Ascending aorta (tissue), 2 donors: ENCODE measurements at places on chromosomes 5 and 9. TPM values are rescaled to one million over a fixed set of nuclear protein-coding genes. Genes with fewer than 3 reads are reported as not detected.

GRCh38 chr9:17839776-17840175 is 260.9 kb downstream of the SH3GL2 start:
- DNase-seq, result no peak

The SMARCA2 gene
- total RNA-seq, result 160 TPM

GRCh38 chr9:100465761-100466160 is 7.2 kb upstream of the TMEFF1 start:
- no peak for DNase-seq

The IGFBPL1 gene
- total RNA-seq, result 4.8 TPM

DNA sequence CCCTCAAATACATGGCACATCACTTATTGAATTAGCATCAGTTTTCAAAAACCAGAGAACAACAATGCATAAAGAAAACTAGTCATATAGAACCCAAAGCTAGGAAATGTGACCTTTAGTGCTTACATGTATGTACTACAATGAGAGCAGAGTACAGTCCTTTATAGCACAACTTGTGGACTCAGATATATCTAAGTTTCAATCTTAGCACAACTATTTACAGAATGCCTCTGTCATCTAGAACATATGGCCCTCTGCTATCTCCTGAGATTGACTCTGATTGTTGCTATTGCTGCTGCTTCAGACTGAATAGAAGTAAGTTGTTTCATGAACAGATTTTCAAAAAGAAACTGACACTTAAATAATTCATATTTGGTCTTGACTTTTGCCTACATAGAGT is 1536.2 kb downstream of the EFNA5 start:
- no peak for DNase-seq

The PCDHB16 gene
- 18.3 TPM for total RNA-seq

The SH3RF2 gene
- 50.6 TPM for total RNA-seq

The ECM2 gene
- total RNA-seq, result 20.1 TPM

GRCh38 chr5:133967124-133967523 is 1.3 kb downstream of the C5orf15 start:
- no peak for DNase-seq

The SLC6A7 gene
- total RNA-seq, result not detected

The OR5C1 gene
- not detected for total RNA-seq

DNA sequence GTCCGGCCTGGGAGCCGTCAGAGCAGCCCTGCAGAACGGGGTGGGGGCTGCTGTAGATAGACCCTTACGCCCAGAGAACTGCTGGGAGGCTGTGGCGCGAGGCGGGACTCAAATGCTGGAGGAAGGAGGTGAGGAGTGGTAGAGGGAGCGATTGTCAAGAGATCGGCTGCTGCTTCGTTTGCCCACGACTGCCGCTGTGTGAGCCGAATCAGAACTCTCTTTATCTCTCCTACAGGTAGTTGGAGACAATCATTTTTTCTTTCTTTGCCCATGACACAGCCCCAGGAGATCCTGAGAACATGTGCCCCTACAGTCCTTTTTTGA is 456 bp downstream of the ZNF79 start:
- no peak for DNase-seq

DNA sequence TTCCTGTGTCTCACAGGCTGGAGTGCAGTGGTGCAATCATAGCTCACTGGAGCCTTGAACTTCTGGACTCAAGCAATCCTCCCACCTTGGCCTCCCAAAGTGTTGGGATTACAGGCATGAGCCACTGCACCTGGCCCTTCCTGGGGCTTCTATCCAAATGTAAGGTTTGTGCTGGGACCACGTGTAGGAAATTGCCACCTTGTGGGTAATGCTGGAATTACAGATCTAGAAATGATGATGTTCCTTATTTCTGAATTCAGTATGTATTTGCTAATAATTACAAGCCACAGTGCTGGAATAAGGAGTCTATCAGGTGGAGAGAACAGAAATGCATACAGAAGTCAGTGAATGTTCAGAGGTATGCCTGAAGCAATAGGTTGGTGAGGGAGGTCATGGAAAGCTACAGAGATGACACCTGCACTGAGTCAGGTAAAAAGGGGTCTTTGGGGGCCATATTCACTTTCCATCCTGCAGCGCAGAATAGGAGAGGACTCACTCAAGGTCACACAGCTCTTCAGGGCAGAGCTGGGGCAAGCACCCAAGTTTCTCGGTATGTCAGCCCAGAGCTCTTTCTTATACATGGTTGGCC is 8.8 kb upstream of the IGFBPL1 start:
- peak; percentile 46 for DNase-seq

DNA sequence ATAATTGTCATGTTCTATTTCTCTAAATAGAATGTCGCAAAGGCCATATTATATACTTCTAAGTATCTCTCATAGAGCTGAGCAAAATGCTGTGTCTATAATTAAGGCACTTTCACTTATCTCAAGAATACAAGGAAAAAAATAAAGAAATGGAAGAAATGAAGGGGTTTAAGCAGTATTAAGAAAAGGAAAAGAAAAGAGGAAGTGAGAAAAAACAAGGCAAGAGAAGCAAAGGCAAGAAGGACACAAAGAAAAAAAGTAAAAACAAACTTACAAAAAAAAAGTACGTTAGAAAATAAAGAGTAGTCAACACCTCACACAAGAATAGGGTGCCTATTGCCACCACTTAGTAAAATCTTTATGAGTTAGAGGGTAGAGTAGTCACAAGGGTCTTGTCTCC is 506.2 kb downstream of the GABRG2 start:
- DNase-seq, result no peak

GRCh38 chr9:5947912-5948311 is 57.2 kb downstream of the MLANA start:
- no peak for DNase-seq

- no peak for DNase-seq
Measured at GRCh38 chr5:153953411-153953810, 85.3 kb downstream of the FAM114A2 start.

DNA sequence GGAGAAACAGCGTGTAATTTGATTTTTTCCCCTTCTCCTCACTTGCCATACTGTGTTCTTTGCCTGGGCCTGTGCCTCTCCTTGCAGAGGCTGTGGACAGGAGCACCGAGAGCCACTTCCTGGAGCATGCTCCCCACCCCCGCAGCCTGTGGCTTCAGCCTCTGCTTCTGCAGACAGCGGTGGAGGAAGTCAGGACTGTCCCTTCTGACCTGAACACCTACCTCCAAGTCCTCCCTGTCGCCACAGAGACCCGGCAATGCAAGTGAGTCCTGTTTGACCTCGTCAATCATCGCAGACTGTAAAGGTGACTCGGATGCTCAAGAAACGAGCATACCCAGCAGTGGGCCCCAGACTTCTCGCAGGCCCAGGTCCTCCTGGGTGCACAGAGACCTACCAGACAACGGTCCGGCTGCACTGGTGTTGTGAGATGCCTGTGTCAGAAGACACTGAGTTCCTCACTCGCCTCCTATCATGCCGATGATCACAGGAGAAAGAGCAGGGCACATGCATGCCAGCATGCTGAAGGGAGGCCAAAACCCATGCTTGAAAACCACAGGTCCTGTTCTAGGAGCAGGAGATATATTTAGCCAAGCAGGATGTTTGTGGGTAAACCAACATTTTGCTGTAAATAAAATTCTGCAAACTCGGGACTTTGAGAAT is 198.8 kb downstream of the AUH start:
- DNase-seq, result peak; percentile 72

DNA sequence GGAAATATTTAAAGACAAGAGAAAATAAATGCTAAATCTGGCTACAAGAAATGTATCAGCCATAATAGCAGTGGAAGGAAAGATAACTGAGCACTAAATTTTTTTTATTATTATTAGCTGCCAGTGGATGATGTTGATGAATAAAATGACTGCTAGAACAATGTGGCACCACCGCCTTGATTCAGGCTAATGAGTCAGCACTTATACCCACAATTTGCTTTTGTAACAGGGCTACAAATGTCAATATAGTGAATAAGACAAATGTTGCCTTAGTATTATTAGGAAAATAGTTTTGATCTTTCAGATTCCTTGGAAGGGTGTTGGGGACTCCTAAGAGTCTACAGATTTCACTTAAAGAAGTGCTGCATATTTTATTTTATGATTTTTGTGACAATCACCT is 555.2 kb upstream of the GRAMD2B start:
- no peak for DNase-seq

DNA sequence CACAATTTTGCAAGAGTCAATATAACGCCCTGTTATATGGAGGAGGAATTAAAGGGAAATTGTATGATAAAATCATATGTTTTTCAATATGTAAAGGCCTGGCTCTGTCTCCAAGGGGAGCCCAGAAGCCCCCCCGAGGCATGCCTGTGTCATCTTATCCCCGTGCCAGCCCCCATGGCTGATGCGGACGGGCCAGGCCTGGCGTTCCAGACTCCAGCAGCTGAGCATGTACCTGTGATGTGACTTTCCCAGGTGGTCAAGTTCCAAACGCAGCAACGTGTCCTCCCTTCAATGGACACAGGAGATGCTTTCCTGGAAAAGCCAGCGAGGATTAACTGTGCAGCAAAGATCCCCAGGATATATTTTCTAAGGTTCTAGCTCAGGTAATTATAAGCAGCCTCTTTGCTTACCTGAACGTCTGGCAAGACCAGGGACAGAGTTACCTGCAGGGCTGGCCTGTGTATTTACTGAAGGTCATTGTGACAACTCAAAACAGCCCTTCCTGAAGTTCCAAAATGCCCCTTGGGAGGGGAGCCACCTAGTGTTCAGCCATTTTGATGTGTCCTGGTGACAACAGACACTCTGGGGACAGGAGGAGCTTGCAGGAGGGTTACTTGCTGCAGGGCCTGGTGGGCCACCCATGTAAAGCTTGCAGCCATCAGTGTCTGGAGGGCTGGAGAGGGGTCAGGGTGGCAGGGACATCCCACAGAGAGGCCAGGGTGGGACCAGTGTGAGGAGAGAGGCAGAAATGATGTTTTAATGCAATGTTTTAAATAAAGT is 53.3 kb upstream of the RNU6ATAC start:
- no peak for DNase-seq

DNA sequence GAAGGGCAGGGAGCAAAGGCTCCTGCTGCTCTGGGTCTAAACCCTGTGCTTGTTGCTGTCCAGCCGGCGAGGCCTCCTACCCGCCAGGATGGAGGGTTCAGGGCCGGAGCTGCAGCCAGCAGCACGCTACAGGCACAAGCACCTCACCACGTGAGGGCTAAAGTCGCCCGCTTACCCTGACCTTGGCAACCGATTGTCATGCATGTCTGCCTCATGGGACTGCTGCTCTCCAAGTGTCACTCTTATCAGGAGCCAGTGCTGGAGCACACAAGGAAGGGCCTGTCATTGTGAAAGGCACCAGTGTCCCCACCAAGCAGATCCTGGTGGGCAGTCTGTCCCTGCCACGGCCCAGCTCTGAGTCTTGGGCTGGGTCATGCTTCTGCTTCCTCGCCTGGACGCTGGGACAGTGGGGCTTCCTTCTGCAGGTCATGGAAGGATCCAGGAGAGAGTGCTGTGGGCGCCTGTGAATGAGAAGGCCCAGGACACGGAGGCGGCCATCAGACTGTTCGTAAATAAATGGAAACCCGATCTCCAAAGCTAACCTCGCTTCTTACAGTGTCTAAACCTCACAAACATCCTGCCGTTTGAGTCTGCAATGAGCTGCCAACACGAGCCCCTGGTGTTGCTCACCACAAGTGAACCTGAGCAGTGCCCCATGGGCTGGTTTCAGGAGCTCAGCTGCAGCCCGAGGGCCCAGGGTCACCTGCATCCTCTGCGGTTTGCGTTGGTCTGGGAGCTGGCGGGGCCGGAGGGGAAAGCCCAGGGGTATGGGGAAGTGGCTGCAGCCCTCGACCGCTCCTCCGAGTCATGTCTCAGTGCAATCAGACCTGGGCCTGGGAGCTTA is 58.2 kb upstream of the RXRA start:
- DNase-seq, result no peak

The IL33 gene
- total RNA-seq, result 38.0 TPM

The CDK5RAP2 gene
- total RNA-seq, result 33.6 TPM

- no peak for DNase-seq
Measured at GRCh38 chr5:14035859-14036503, 91.5 kb upstream of the DNAH5 start.

GRCh38 chr5:126998201-126998631 is 32.1 kb downstream of the MARCHF3 start:
- no peak for DNase-seq

- no peak for DNase-seq
Measured at GRCh38 chr9:6243746-6244145, 28.1 kb downstream of the IL33 start.

The C8G gene
- 8.6 TPM for total RNA-seq

GRCh38 chr9:73615557-73615956 is 463.9 kb downstream of the ANXA1 start:
- DNase-seq, result no peak

The SMIM33 gene
- not detected for total RNA-seq

DNA sequence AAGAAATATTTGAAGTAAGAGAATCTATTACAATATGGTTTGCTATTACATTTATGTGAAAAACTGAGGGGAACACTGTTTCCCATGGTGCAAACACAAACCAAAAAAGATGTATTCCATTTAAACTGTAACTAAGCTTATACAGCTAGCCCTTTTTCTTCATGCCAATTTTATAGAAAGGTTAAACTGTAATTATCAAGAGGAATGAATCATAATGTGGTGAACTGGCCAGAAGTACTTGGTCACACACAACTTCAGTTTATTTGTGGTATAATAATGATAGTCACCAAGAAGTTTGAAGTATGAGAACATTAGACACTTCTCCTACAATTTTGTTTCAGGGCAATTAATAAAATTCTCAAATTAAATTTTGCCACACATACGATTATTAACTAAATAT is 177.9 kb downstream of the XRCC4 start:
- no peak for DNase-seq

The UNC13B gene
- total RNA-seq, result 26.5 TPM

DNA sequence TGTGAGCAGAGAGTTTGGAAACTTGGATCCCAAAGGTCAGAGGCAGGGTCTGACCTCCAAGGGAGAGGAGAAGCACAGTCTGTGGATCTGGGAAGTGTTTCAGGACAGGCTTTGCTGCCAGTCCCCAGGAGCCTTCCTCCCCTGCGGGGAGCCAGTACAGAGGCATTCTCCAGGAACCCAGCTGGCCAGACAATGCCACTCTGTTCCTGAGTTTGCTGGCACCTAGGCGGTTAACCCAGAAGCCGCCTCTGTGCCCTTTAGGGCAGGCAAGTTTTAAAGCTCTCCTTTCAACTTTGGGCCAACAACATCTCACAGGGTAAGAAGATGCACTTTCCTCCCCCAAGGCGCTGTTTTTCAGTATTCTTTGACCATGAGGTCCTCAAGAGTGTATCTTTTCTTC is 37.0 kb upstream of the FGF1 start:
- peak; percentile 46 for DNase-seq

The BARHL1 gene
- total RNA-seq, result not detected

GRCh38 chr9:115013998-115014397 is 83.6 kb upstream of the TNFSF8 start:
- no peak for DNase-seq

GRCh38 chr5:25500635-25501034 is 855.9 kb upstream of the CDH10 start:
- DNase-seq, result no peak
